NCI-H2029 treated with DMSO at 0.1 percent for 48 hours (cell line): ENCODE measurements at places on chromosomes 2 and 18.

DNA sequence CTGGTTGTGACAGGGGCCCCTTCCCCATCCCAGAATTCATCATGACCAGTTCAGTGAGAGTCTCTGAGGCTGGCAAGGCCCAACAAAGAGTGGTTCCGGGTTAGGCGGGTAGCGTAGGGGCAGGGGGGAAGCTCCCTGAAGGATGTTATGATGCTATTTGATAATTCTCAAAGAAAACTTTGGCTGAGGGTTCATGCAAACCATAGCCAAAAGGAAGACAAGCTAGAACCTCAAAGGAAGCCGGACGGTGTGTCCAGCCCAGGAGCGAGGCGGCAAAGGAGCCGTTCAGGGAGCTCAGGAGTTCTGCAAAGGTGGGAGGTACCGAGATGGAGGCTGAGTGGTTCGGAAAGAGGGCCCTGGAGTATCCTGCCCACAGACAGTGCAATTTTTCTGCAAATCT, 226.8 kb upstream of the RAB6C start:
- no peak for DNase-seq

DNA sequence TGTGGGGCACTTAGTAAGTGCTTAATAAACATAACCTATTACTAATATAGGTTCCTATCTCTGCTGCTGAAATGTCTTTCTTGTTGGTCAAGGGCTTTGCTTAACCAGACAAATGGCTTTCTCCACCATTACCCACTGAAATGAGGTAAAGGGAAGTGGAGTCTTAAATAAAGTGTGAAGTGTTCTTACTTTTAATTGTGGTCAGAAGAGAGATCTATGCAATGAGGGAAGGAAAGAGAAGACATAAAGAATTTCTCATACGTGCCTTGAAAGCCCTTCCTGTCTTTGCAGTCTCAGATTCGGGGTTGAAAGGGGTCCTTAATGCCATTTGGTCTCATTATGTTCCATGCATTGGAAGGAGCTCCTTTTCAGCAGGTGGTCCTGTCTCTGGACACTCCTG, 6.9 kb upstream of the CXCR4 start:
- no peak for DNase-seq

GRCh38 chr2:170813611-170814532, 2.8 kb upstream of the GAD1 start:
- DNase-seq = peak; percentile 42

DNA sequence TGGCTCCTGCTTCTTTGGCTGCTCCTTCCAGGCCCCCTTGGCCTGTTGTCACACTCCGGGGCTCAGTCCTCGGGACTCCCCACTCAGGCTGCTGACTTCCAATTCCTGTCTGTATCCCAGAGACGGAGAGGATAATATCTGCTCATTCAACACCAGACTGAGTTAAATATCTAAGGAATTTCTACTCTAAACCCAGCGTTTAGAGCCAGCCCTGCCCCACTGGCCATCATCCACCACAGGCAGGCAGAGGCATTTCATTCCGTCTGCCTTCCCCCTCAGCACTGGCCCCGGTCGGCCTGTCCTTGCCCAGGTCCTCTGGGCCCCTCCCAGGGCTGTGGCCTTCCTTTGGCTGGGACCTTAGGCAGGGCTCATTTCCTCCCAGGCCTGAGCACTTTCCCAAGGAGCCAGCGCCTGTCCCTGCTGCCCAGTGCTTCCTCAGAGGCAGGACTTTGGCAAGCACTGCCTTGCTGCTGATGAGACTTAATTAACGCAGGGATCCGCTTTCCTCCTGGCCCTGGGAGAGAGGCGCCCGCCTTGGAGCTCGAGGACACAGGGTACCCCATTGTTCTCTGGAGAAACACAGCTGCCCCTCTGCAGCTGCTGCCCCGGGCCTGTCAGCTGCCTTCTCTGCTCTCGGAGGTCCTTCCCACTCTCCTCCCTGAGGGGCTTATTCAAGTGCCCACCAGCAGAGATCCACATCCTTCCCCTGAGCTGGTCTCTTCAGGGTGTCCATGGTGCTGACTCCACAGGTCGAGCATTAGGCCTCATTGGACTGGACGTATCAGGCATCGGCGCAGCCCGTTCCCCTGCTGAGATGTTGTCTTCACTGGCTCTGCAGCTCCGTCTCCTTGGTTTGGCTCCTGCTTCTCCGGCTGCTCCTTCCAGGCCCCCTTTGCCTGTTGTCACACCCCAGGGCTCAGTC, 42.8 kb downstream of the ATOH8 start:
- DNase-seq = no peak

DNA sequence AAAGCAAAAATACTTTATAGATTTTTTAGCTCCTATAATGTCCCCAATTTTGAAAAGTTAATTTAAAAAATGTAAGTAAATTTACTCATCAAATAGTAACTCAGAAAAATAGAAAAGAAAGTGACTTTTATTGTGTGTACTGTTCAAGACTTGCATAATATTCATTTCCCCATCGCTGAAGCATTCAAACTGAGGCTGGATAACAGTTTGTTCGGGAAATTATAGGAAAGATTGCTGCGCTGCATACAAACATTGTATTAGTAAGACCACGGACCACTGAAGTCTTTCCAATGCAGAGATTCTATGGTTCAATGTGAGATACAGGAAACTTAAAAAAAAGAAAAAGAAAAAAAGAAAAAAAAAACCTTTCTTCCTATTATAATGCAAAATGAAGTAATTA, 10.4 kb downstream of the STK17B start:
- no peak for DNase-seq

- DNase-seq = no peak
Observed at GRCh38 chr2:38747007-38747424, 4.1 kb downstream of the SRSF7 start.

GRCh38 chr2:239263669-239264491, 136.9 kb downstream of the HDAC4 start:
- no peak for DNase-seq

- DNase-seq = no peak
Observed at GRCh38 chr2:139805441-139805840, 1025.3 kb upstream of the NXPH2 start.

DNA sequence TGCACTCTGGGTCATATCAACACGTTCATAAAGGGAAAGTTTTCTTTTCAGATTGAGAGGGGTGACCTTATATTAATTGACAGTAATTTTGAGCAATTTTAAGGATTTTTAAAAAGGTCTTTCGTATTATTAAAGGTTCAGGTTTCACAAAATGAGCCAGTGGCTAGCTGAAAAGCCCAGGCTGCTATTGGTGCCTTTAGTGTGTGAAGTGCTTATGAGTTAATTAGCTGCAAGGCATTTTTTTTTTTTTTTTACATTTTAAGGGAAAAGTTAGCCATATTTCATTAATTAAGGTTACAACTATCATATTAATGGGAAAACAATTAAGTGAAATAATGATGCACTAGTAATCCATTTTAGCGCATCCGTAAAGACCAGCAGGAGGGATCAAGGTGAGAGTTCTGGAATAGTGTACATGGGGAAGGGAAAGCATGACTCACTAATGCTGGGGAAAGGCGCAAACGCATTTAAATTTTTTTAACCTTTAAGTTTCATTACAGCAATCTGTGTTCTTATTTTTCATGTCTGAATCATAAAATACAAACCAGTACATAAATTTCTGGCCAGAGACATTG, 200.0 kb downstream of the ZNF407 start:
- DNase-seq = no peak

- DNase-seq = no peak
Observed at GRCh38 chr2:122210065-122210464, 454.6 kb downstream of the TSN start.

- no peak for DNase-seq
Observed at GRCh38 chr2:6446938-6447608, 418.6 kb downstream of the CMPK2 start.

- DNase-seq = no peak
Observed at GRCh38 chr2:20145497-20146193, 79.3 kb downstream of the SDC1 start.

GRCh38 chr2:9258501-9258900, 51.9 kb downstream of the ASAP2 start:
- no peak for DNase-seq

DNA sequence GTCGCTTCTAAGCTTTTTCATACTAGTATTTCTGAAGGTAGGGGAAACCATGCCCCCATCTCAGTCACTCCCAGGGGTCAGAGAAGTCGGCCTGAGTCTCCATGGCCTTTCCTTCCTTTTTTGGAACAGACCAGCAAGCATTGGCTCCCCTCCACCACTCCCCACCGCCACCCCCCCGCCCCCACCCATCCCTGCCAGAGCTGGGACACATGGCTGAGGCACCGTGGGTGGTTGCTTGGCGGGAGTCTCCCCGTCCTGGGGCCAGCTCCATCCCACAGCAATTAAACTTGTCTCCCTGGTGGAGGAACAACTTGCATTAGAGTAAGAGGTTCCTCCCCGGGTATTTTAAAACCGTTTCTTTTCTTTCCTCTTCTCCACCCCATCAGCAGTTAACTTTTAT, 100.8 kb upstream of the TFPI start:
- no peak for DNase-seq

DNA sequence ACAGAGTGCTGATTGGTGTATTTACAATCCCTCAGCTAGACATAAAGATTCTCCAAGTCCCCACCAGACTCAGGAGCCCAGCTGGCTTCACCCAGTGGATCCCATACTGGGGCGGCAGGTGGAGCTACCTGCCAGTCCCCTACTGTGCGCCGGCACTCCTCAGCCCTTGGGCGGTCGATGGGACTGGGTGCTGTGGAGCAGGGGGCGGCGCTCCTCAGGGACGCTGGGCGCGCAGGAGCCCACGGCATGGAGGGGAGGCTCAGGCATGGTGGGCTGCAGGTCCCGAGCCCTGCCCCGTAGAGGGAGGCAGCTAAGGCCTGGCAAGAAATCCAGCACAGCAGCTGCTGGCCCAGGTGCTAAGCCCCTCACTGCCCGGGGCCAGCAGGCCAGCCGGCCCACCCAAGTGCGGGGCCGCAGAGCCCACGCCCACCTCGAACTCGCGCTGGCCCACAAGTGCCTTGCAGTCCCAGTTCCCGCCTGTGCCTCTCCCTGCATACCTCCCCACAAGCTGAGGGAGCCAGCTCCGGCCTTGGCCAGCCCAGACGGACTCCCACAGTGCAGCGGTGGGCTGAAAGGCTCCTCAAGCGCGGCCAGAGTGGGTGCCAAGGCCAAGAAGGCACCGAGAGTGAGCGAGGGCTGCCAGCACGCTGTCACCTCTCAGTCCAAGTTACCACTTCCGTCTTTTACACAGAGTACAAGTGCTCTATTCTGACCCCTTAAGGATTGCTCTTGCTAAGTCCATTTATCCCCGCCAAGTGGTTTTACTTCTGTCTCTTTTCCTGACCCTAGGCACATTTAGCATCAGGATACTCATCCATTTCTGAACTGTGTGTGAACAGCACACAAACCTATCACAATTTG, 1.7 kb upstream of the RPE start:
- no peak for DNase-seq

DNA sequence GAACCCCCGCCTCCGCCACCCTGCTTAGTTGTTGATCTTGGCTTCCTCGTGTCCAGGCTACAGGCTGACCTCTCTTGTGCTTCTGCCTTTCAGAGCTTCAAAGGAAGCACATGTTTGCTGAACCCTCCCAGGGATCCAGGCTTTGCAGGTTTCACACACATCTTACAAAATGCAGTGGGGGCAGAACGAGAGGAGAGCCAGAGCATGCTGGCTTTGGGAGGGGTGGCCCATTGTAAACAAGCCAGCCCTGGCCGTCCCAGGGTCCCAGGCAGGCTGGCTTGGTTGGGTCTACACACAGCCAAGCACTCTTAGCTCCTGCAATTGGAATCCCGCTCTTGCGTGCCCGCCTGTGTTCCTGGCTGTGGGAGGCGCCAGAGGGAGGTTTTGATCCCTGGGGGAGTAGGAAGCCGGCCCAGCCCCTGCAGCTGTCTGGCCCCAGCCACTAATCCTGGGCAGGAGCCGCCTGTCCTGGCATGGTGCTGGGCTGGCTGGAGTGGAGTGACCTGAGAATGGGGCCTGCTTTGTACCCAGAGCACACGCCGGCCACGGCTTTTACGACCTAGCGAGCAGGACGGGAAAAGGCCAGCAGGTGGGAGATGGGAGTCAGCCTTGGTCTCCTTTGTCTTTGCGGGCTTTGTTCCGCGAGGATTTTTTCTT, 53.9 kb downstream of the SH3BP4 start:
- no peak for DNase-seq

GRCh38 chr2:61732787-61733186, 121.1 kb downstream of the FAM161A start:
- DNase-seq = no peak

GRCh38 chr2:216149741-216150140, 40.6 kb downstream of the XRCC5 start:
- no peak for DNase-seq

DNA sequence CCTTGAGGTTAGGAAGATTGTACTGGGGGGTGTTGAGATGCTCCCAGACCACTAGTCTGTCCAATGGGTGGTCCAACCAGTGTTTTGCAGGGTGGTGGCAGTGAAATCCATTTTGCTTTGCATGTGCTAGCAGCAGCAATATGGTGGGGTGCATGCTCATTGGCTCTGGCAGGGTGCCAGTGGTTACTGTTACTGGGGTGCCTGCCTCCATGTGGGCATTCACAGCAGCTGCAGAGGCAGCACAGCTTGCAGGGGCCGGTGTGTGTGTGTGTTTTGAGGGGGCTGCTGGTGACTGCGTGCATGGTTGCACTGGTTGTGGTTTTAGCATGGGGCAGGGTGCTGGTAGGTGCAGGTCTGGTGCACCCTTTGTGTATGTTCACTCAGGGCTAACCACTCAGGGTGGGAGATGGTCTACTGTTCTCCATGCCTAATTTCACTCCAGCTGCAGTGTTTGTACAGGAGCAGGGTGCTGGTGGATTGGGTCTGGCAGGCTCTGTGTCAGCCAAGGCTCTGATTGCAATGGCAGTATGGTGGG, 265.4 kb downstream of the NUP35 start:
- no peak for DNase-seq

DNA sequence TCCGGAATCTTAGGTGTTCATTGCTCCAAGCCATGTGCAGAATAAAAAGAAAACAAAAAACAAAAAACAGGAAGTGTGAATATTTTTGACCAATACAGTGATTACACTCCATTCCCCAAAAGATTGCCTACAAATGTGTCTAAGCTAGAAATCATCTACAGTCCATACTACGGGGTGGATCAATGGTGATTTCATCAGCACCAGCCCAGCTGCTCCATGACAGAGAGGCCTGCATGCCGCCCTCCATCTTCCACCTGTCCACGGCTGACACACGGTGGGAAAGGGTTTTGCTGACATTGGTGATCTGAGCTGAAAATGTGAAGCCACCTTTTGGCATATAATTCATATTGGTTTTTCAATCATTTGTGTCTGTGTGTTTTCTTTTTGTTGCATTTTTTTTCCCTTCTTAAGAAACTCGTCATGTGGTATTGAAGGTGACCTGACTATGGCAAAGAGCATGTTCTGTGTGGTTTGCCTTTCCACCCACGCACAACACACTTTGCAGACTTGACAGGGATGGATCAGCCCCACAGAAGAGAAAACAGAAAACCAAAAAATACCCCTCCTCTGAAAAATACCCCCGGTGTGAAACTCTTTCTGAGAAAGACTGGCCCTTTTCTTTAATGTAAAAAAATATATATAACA, 533.1 kb downstream of the RNF144A start:
- no peak for DNase-seq

- no peak for DNase-seq
Observed at GRCh38 chr18:64258111-64258650, 109.3 kb upstream of the LINC00305 start.

GRCh38 chr18:59143441-59143840, 3.8 kb downstream of the SEC11C start:
- no peak for DNase-seq
